Activated CD4-positive, alpha-beta T cell treated with anti-CD3 and anti-CD28 coated beads, Interleukin-2, amount 50 U/mL, for 48 hours (primary cell): ENCODE measurements at places on chromosomes 4 and X.

DNA sequence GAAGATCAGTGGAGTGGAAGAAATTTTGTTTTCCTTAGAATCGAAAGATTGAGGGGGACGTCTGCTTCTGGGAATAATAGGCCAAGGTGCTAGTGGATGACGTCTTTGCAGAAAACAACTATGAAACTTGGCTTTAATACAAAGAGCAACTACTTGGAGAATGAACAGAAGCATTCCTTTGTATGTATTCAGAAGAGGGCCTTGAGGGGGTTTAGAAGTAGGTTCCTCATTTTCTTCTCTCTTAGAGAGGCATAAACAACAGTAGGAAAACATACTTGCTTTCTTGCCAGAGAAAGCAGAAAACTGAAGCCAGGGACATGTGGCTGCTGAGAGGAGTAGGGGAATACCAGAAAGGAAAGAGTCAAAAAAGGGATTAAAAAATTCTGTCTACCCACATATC lies 167.8 kb downstream of the ZNF330 start:
- DNase-seq, result no peak

GRCh38 chr4:154687840-154688239 lies 56.0 kb upstream of the LRAT start:
- no peak for DNase-seq

DNA sequence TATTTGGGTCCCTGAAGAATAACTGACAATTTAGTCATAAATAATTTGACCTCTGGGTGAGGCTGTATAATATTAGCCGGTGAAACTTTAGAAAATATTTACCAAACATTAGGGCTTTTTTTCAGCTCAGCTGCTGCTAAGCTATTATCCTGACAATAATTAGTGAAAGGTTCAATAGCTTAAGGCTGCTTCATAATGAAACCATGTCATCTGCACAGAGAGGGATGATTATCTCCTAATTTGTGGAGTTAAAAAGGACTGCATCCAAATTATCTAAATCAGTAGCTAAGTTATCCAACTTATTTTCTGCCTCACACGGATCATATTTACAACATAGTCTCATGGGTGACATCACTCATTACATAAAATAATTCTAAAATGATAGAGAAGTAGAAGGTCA lies 1249.8 kb downstream of the RAPGEF2 start:
- DNase-seq, result no peak

DNA sequence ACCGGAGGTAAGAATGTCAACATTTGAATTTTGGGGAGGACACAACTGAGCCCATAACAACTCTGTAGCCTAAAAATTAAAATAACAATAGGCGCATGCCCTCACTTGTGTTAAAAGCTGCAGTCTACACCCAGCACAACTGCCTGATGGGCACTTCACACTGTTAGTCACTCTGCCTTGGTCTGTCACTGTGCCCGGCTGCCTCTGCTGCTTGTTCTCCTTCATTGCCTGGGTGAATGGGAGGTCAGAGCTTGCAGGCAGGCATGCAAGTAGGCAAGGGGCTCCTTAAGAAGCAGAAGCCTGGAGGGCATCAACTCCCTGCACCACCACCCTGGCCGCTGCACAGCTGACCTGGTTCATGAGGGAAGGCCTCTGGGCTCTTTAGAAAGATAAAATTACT lies 374.8 kb downstream of the MID1IP1 start:
- DNase-seq, result no peak

- no peak for DNase-seq
Measured at GRCh38 chr4:66376396-66376795, 706.1 kb upstream of the EPHA5 start.

DNA sequence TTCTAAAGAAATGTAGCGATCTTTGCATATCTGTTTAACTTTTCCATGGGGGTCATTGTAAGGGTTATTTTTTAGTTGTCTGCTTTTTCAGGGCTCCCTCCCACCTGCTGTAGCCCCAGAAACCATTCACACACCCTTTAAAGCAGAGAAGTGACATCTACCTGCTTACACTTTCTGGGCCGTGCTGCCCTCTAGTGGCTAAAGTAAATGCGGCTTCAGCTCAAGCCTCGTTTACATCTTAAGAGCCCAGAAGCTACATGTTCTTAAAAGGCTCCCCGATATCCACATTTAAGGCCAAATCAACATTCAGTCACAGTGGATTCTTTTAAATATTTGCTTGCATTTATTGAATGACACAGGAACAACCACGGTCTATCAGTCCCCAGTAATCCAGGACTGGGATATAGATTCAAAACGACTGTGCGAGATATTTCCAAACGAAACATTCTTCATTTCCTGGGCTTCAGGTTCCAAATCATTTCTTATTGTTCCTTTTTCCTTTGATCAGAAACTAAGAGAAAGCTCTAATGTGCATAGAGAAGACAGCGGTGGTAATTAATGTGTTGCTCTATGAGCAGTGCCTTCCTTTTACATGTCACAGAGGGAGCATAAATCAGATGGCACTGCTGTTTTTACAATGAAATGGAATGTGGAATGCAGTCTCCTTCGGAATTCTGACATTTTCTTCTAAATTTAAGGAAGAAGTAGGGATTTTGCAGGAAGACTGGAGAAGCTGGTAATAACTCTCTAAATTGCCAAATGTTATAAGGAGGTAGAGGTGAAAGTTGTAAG lies 119.9 kb downstream of the RASGEF1B start:
- DNase-seq, result peak; percentile 67

- DNase-seq, result peak; percentile 32
Measured at GRCh38 chrX:39819921-39820849, 277.6 kb downstream of the BCOR start.

DNA sequence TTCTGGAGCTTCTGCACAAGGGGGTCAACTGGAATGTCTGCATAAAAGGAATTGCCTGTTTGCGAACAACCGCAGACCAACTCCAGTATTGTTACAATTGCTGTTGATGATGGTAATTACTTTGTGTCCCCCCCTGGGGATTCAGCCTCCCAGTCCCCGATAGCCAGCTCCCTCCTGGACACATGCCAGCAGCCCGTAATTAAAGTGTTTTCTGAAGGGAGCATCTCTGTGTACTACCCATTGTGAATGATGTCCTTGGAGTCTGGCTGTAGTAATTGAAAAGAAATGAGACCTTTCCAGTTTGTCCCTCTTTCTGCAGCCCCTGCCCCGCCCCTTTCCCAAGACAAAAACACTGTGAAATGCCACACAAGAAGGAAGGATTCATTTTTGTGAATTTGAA lies 377.1 kb upstream of the LCORL start:
- DNase-seq, result no peak

GRCh38 chrX:68693481-68694434 lies 46.3 kb downstream of the STARD8 start:
- no peak for DNase-seq

- DNase-seq, result no peak
Measured at GRCh38 chr4:151660676-151661075, 100.1 kb downstream of the GATB start.
